ENCODE measurements at places on chromosomes 6 and 20.
A peak's percentile ranks its signal among the peaks of the same experiment; 100 is the strongest.

- no peak for DNase-seq
Measured at GRCh38 chr6:159919011-159919511, 28.3 kb downstream of the MAS1 start.

- DNase-seq: no peak
Measured at GRCh38 chr20:5913166-5913565, 37.2 kb downstream of the TRMT6 start.

DNA sequence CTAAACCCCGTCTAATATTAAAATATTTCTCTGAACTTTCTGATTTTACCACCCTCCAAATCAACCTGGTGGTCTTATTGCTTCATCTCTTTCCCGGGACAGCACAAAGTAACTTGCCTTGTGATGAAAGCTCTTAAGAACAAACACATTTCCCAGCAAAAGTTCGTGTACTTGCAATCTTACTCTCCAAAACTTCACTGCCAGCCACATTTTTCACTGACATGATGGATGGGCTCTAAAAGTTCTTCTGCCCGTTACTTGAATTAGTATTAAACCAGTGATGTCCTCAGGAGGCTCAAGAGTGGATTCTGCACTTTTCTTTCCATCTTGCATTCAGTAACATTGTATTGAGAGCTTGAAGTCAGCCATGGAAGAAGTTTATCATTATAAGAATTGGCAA lies 731.6 kb upstream of the GJE1 start:
- no peak for DNase-seq

DNA sequence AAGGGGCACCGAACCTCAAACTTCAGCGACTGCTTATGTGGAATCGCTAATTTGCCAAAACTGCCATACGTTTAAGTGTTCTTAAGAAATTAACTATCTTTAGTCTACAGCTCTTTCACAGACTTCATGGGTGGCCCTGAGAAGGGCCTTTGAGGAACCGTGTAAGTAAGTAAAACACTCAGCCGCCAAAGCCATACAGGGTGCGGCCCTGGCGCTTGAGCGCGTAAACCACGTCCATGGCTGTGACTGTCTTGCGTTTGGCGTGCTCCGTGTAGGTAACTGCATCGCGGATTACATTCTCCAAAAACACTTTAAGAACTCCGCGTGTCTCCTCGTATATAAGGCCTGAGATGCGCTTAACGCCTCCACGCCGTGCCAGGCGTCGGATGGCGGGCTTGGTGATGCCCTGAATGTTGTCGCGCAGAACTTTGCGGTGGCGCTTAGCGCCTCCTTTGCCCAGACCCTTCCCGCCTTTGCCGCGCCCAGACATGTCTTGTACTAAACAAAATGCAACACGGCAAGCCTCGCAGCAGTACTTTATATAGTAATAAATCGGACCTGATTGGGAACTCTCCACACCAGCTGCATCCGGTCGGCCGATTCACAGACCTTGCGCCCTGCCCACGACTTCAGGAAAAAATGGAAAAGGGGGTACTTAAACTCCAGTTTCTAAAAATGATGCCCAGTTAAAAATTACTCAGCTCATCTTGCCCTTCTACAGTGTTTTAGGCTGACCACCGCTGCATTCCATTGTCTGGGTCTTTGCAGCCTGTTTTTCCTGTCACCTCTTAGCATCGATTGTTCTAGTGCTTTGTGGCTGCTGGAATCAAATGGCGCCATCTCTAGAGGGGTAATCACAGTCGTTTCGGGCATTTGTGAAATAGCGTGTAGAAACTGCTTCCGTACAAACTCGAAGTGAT lies 38.9 kb downstream of the OR2B2 start:
- DNase-seq: peak; percentile 13

DNA sequence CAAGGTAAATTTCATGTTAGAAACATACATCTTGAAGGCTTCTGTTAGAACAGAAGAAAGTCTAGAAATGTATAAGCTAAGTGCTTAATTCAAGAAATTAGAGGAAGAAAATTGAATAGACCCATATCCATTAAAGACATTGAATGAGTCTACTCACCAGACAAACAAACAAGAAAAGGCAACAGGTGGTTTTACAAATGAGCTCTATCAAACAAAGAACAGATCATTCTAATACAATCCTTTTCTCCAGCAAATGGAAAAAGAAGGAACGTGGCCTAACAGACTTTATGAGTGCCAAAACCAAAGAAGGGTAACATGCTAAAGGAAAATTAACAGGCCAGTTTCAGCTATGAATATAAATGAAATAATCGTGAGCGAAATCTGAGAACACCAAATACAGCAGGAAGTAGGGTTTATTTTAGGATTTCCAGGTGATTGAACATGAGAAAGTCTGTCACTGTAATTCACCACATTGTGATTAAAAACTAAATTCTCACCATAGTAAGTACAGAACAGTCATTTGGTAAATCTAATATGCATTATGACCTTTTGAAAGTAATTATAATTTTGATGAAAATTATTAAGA lies 22.6 kb downstream of the MTHFD1L start:
- no peak for DNase-seq

DNA sequence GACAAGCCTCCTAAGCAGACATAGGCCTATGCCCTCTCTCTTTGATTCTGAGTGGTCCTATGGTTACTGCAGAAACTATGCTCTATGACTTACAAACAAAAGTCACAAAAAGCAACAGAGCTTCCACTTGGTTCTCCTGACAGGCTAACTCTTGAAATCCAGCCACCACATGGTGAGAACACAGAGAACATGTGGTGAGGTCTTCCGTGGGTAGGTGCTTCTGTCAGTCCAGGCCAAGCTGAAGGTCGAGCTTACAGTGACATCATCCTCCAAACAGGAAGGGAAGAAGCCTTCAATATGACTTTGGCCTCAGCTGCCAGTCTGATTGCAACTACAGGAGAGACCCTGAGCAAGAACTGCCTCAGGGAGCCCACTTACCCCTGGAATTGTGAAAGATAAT lies 265.5 kb downstream of the TBX18 start:
- DNase-seq: no peak

GRCh38 chr6:116397914-116398313 lies 27.2 kb downstream of the DSE start:
- DNase-seq: no peak

DNA sequence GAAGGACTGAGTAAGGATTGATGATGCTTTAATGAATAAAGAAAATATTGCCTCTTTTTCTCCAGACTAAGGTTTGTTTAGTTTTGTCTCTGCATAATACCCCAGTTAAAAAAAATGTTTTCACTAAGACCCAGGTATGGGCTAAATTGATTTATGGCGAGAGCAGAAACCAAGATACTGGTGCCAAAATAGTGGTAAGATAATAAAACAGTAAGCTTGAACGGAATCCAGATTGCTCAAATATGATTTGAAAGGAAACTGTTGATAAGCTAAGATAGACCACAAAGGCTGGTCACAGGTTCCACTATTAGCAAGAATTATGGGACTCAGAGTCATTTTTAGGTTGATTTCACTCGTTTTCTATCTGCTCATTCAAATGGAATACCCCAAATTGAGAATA lies 831.2 kb downstream of the EPHA7 start:
- no peak for DNase-seq

DNA sequence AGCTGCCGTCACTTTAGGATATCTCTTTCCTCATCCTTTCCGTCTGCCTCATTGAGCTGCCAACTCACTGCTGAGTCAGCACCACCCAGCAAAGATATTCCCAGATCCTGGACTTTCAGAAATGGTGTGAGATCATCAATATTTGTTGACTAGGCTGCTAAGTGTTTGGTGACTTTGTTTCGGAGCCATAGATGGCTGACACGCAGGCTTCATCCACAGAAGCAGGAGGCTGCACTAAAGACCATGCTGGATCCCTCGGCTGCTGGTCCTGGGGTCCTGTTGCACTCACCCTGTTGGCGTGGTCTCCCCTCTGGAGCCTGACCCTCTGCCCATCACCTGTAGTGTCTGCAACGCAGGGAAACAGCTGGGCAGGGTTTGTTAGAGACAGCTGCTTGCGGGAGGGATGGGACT lies 96.5 kb downstream of the ERMARD start:
- DNase-seq: no peak

DNA sequence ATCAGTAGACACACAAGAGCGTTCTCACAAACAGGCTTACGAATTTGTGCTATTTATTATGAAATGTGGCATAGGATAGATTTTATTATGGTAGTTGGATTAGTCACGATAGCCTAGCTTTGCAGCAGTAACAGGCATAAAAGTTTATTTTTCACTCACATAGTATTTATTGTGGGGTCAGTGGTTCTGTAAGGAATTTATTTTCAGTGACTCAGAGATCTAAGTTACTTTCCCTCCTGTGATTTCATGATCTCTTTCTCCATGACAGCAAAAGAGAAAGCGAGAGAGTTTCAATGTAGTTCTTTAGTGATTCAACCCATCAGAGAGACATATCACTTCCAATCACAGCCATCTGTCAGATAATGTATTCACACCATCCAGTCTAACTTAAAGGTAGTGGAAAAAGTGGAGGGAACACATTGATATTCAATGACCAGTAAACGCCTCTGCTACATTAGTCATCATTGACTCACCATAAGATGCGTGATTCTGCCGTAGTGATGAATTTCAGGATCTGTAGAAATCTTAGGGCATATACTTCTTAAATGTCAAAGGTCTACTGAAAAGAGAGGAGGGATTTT lies 605.5 kb downstream of the HDGFL1 start:
- DNase-seq: no peak

- no peak for DNase-seq
Measured at GRCh38 chr6:7200598-7201443, 93.1 kb downstream of the RREB1 start.

DNA sequence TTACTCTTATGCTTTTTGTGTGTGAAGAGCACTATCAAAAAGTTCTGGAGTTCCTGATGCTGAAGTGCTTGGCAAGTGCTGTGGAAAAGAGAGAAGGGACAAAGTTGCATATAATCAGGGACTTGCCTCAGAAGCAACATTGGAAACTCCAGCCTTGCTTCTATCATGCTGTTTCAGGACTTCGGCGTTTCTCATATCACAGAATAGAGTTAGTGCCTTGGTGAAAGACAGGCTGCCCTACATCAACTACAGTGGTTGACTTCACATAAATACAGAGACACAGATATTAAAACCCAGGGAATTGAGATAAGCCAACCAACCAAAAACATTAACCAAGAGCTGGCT lies 36.2 kb upstream of the CDKAL1 start:
- no peak for DNase-seq

DNA sequence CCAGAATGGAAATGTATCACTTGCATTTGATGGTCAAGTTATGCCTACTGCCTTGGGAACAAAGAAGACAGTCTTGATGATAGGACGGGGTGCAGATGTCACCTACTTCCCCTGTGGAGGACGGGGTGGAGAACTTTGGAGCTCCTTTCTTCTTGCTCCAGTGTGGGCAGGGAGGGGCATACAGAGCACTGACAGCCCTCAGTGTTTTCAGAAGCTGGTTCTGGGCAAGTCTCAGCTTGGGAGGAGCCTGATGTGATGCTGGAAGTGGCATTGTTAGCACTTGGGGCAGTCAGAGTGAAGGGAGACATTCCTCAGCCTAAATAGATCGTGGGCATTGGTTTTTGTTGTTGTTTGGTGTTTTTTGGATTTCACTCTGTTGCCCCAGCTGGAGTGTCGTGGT lies 59.7 kb downstream of the SYNJ2 start:
- DNase-seq: no peak

DNA sequence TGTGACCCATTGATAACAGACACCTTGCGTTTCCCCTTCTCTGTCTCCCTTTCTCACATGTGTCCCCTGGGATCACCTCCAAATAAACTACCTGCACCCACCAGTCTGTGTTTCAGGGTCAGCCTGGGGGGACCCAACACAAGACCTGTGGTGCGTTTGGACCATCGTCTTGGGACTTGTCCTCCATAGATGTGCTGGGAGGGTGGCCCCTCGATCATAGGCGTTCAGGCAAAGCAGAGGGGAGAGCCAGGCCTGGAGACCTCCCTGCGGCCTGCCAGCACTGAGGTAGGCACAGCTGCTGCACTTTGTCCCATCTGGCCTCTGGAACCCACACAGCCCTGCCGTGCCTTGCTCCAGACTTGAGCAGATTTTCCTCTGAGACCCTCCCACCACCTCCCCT lies 18.1 kb downstream of the CST9 start:
- no peak for DNase-seq

DNA sequence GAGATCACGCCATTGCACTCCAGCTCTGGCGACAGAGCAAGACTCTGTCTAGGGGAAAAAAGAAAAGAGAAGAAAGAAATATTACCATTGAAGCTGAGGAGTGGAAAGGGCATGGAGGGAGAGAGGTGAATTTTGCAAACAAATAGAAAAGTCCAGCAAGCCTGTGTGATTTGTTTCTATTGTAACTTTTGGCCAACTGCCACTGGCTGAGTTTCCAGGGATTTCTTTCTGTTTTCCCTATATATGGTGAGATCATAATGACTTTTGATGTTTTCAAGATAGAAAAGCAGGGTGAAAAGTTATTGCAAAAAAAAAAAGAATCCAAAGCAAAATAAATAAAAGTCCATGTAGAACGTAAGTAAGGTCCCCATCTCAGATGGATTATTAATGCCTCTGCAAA lies 184.2 kb upstream of the RALGAPA2 start:
- no peak for DNase-seq

- DNase-seq: no peak
Measured at GRCh38 chr6:136860043-136860442, 37.7 kb downstream of the PEX7 start.
